RPMI8226 (cell line): ENCODE measurements at places on chromosomes 12 and 14.

- DNase-seq, result no peak
These were observed 14.0 kb downstream of the OTX2 start for GRCh38 chr14:56796259-56796658.

DNA sequence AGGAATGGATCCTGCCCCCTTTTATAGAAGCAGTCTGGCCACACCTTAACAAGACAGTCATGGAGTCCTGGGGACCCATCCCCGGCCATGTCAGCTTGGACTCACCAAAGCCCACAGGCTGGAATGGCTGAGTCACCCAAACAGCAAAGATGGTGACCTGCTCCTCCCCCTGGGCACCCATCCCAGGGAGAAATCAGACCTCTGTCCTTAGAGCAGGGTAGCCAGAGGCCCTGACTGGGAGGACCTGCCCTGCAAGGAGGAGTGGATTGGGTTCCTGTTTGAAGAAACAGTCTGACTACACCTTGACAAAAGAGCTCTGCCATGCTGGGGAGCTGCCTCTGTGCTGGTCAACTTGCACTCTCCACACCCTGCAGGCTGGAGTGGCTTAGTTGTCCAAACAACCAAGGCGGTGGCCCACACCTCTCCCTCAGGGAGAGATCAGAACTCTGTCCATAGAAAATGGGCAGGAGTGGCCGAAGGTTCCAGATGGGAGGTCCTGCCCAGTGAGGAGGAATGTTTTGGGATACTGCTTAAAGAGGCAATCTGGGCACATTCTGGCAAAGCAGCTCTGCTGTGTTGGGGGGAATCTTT, 16.6 kb downstream of the MGP start:
- no peak for DNase-seq

GRCh38 chr12:15778126-15778525, 11.1 kb downstream of the EPS8 start:
- no peak for DNase-seq

GRCh38 chr14:42535397-42535796, 928.7 kb downstream of the LRFN5 start:
- no peak for DNase-seq

DNA sequence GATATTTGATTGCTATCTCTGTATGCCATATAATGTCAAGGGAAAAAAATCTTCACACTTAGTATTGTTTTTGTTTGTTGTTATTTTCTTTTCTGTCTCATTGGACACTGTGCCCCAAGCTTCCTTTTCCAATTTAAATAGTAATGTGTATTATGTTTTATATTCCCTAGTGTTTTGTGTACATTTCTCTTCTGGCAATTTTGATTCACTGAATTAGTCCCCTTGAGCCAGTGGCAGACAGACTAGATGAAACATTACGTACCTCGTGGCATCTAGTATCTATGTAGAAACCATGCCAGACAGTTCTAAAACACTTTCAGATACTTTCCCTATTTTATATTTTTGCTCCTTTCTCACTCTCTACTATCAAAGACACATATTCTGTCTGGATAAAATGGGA, at the start of gene OR6C1:
Gene OR6C1, plus strand, starts transcription at position 301 of the 400 bp plus-strand sequence. CDS start 6,257 bp downstream, outside the sequence.
- DNase-seq, result no peak

DNA sequence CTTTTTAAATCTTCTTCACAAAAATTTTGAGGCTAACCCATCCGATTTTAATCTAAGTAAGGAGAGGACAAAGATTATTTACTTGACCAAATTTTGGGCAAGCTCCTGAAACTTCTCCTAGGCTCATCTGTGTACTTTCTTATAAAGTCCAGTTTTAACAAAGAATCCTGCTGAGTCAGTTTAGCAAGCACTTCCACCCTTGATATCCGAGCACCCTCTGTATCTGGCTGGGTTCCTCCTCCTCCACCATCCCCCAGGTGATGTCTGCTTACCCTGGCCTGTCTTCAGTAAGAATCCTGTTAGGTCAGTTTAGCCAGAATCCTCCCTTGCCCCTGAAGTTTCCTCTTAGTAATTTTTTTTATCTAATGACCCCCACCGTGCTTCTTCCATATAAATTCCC, 140.5 kb downstream of the PHLDA1 start:
- DNase-seq, result no peak

DNA sequence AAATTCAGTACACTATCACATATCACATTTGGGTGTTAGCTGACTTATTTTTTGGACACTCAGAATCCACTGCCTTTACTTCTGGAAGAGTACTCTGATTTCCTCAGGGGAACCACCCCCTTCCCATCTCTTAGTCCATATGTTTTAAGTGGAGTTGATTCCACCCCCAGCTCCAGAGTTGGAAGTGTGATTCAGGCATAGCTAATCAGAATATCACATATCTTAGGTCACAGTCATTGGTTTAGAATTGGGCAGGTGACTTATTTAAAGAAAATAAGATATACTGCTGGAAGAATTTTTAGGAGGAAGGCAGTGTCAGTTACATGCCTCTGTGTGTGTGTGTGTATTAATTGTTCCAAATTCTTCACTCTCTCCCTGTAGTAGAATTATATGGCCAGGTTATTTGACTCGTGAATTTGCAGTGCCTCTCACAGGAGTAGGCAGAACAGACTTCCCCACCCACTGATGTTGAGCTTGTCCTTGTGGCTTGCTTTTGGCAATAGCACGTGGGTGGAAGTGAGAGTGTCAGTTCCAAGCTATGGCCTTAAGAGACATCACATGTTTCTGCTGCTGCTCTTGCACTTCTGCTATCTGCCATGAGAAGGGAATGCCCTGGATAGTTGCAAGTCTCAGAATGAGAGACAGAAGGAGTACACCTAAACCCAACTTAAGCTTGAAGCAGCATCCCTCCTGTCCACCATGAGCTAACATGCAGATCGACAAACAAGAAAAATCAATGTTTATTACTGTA, 6.4 kb upstream of the GAS2L3 start:
- DNase-seq, result peak; percentile 20

DNA sequence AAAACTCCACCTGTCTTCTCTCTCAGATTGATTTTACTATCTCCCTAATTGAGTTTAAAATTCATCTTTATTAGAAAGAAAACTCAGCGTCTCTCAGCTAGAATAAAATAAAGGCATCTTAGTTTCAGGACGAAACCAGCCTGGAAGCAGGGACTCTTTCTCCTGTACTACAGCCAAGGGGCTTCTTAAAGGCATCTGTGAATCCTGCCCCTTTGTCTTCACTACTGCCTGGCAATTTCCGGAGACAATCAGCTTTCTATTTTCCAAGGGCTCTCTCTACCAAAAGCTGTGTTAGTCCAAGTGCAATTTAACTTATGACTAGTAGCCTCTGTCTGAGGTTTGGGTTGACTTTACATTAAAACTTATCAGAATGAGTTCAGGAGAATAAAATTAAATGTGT, 623.3 kb upstream of the FOXG1 start:
- DNase-seq, result no peak

GRCh38 chr14:104738375-104739019, 14.4 kb upstream of the SIVA1 start:
- DNase-seq, result no peak

- no peak for DNase-seq
These were observed 3.6 kb upstream of the ELK3 start for GRCh38 chr12:96190413-96191108.

- no peak for DNase-seq
These were observed 22.8 kb downstream of the ERC1 start for GRCh38 chr12:1013618-1014489.

DNA sequence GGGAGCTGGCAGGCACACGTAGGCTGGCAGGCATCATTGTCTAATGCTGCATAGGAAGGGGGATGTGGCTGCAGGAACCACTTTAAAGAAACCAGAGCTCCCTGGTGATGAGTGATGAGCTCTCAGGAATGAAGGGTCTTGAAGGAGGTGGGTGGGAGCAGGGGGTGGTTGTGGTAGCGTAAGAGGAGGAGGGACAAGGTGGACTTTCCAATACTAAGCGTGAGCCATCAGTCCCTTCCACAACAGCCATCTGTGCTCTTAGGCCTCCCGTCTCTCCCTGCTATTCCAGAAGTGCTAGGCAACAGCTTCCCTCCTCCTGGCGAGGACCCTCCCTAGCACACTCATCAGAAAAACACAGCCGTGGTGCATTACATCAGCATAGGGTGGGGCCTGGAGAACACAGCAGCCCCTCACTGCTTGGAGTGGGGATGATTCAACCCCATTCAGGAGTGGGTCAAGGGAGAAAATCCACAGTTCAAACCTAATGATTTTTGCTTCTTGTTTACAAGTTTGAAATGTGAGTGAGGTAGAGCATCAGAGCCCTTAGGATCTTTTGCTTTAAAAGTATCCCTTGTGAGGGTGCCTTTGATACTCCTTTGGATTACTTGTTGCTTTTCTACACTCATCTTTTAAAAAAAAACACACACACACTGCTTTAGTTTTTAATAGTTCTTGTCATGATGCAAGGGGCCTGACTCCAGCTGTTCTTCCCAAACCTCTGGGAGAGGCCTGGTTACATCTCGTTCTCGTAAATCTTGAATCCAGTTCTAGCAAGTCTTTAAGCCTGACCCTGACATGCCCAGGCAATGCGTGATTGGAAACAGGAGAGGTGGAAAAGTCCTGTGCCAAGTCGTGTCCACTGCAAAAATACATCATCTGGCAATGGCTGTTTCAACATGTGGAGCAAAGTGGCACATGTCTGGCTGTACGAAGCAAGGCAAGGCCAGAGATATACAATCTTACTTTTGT, 356.4 kb upstream of the DDHD1 start:
- no peak for DNase-seq

GRCh38 chr14:104939666-104940410, 15.2 kb downstream of the PLD4 start:
- DNase-seq, result no peak

DNA sequence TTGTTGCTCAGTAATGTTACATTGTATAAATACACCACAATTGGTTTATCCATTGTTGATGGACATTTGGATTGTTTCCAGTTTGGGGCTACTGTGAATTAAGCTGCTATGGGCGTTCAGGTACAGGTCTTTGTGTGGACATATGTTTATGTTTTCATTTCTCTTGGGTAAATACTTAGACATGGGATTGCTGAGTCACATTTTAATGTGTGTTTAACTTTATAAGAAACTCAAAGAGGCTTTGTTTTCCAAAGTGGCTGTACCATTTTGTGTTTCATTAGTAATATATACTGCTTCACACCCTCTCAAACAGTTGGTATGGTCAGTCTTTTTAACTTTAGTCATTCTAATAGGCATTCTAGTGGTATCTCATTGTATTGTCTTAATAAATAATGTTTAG, 225.0 kb downstream of the SPTSSA start:
- DNase-seq, result no peak

- no peak for DNase-seq
These were observed 55.6 kb upstream of the PPP2R5C start for GRCh38 chr14:101705733-101706508.

- DNase-seq, result no peak
These were observed 29.4 kb upstream of the BCL7A start for GRCh38 chr12:121992059-121992879.

DNA sequence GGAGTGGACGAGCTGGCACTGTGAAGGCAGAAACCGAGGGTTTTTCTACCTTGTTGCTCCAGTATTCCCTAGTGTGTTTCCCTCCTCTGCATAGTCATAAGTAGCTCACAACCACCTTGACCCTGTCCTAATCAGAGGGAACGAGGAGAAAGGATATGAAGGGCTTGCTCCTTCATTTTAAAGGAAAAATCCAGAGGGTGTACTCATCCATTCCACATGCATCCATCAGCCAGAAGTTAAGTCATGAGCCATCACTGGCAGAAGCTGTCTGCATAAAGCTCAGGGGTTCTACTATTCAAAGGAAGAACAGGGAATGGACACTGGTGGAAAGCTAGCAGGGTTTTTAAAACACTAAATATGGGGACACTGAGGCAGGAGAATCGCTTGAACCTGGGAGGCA, 84.3 kb upstream of the FOXN3 start:
- no peak for DNase-seq

DNA sequence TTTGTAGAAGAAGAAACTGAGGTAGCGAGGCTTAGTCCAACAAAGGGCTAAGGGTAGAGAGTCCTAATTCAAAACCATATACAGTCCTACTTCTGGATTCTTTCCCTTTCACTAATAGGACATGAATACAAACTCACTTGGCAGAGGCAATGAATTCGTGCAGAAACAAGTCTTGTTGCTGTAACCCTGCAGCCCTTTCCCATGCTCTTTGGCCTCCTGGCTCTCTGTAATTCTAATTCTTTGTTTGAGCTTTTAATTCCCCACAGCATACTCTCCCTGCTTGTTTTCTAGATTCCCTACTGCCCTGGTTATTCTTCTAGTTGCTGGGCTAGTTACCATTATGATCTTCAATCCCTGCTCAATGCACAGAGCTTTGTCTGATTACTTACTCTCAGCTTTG, 381.4 kb downstream of the ETNK1 start:
- DNase-seq, result no peak

- no peak for DNase-seq
These were observed 27.6 kb downstream of the LEMD3 start for GRCh38 chr12:65196762-65197567.

DNA sequence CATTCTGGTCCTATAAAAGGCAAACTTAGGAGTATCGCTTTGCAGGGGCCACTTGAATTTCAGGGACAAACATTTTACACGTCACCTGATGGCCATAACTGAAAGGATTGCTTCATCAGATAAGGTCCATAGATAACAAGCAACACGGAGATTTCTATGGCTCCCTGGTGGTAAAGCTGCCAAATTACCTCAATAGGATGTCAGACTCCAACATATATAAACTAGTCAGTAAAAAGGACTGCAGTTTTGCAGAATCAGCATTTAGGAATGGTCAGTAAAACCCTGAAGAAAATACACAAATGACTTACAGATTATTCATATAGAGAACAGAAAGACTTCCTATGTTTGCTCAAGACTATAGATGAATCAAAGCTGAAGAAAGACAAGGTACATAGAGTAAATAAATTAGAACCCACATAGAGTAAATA, 66.1 kb upstream of the GRIP1 start:
- DNase-seq, result no peak

- DNase-seq, result no peak
These were observed 9.7 kb downstream of the TOX4 start for GRCh38 chr14:21486640-21487087.

- DNase-seq, result no peak
These were observed 30.8 kb downstream of the GALNT4 start for GRCh38 chr12:89493670-89494302.

DNA sequence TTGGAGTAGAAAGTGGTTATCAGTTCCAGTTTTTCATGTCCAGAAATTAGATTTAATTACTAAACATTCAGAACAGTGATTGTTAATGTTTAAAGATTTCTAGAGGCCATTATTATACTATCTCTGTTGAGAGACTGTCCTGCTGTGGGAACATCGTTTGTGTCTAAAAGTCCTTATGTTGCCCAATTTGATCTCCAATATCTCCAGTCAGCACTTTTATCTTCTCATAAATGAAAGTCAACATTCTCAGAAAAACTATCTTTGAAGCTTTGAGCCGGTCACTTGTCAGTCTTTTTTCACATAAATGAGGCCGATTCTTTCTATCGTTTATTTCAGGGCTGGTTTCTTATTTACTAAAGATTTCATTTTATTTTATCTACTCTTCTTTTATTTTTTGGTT, 90.8 kb upstream of the NPAS3 start:
- DNase-seq, result no peak

GRCh38 chr12:109879351-109880042, 844 bp downstream of the GLTP start:
- no peak for DNase-seq

- DNase-seq, result no peak
These were observed 13.5 kb downstream of the SINHCAF start for GRCh38 chr12:31312431-31312830.
